ENCODE measurements at places on chromosomes 4 and X.

DNA sequence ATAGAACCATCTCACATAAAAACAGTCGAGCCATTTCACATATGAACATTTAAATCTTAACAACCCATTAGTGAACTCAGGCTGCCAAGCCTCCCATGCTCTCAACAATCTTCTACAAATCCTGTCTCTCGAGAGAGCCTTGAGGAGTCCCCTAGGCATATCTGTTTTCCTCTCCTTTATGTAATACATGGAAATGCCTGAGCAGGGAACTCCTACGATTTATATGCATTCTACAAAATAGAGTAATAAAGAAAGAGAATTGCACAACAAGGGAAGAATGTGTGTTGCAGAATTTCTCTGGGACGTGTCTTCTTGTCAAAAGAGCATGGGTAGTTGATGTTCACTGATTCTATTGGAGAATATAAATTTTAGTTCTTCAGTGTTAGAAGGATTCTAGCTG is 101.8 kb upstream of the VCX2 start:
- DNase-seq = no peak

DNA sequence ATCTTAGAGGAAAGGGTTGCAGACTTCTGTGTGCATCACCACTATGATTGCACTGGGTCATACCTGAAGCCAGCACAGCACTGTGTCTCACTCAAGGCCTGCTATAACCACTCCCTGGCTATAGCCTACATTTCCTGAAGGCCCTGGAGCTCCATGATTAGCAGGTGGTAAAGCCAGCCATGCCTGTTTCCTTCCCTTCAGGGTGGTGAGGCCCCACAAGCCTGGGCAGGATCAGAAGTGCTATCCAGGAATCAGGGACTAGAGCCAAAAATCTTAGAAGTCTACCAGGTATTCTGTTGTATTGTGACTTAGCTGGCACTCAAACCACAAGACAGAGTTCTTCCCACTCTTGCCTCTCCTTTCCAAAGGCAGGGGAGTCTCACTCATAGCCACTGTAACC is 734.6 kb downstream of the GLUD2 start:
- no peak for DNase-seq

DNA sequence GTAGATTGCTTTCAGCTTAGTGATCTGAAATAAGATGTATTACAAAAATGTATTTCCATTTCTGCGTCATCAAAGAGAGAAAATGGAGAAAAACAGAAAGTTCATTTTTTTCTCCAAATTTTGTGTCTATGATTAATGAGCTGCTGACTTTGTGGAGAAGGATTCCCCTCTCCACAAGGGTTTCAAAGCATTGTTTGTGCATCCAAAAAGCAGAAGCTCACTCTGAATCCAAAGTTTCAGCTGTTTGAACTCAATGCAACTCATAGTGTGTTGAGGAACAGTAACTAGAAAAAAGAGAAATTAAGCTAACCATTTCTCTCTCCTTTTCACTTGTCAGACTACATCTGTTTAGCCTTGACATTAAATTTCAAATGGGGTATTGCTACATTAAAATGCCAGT is 62.9 kb upstream of the SLC7A11 start:
- DNase-seq = peak; percentile 71

DNA sequence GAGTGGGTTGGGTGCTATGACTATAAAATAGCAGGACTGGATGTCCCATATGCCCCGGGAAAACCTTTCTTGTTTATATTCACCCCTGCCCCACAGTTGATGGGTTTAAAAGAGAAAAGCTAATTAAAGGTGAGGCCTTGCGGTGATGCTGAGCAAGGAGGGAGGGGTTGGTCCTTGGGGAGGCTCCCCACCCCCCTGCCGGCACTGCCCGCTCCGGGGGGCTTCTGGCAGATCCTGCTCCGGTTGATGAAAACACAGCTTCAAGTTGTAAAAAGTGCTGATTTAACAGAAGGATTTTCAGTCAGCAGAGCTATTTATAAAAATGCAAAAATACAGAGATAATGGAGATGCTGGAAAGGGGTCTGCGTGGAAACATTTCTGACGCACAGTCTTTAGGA is 68.6 kb downstream of the MTMR1 start:
- DNase-seq = no peak

GRCh38 chr4:32396507-32397070 is 1676.4 kb downstream of the PCDH7 start:
- DNase-seq = no peak

DNA sequence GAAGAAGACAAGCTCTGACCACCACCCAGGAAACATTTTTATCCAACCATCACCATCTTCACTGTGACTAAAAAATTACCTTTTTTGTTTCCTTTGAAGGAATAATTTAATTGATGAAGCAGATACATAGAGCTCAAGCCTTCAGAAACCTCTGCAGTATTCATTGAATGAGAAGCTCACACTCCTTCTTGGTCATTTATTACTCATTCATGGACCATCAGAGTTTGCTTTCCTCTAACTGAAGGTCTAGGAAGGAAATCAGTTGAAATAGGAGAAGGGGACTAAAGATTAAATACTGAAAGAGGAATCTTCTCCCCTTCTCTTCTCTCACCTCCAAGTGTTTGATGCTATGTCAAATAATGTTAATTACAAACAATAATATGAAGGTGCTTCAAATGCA is 290.6 kb upstream of the KLF3 start:
- no peak for DNase-seq

GRCh38 chr4:128565565-128566186 is 243.8 kb upstream of the JADE1 start:
- peak; percentile 38 for DNase-seq
